CD4-positive, alpha-beta T cell treated with Interleukin-17A for 4 hours (primary cell): ENCODE measurements at places on chromosomes 12 and 14.

DNA sequence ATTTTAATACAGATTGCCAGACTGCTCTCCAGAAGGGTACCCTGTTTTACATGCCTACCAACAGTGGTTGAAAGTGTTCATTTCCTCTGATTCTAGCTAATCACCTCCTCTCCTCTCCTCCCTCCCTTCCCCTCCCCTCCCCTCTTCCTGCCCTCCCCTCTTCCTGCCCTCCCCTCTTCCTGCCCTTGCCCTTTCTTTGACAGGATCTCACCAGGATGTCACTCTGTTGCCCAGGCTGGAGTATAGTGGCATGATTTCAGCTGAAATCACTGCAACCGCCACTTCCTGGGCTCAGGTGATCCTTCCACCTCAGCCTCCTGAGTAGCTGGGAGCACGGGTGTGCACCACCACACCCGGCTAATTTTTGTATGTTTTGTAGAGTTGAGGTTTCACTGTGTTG is 24.7 kb downstream of the APAF1 start:
- no peak for DNase-seq

DNA sequence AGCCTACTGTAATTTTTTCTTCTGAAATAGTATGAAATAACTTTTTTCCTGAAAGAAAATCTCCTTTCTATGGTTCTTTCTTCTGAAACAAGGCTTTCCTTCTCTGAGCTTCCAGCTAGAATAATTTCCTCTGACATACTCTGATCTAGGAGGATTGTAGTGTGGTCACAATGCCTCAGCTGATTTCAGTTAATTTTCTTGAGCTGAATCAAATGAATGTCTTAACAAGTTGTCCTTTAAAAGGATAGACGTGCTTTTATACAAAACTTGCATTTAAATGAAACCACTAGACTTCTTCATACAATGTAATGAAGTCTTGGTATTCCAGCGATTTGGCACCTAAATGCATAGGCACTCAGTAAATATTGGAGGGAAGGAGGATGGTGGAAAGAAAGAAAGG is 94.4 kb downstream of the BICD1 start:
- no peak for DNase-seq

GRCh38 chr12:93853698-93854478 is 176.7 kb downstream of the CRADD start:
- DNase-seq, result no peak

- no peak for DNase-seq
Measured at GRCh38 chr12:14834509-14834908, 8.8 kb downstream of the ART4 start.

DNA sequence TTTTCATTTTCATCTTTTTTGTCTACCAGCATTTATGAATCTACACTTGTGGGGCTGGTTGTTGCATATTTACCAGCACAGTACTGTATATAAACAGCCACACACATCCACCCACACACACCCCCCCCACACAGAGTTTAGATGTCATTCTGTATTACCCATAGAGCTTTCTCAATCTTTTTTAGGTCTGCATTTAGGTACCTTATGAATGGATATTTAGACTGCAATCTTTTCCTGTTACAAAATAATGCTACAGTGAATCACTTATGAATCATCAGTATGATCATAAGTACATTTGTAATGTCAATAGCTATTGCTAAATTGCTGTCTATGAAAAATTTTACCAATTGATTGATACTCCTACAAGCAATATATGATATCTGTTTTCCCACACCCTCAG is 67.3 kb upstream of the STK38L start:
- DNase-seq, result no peak

GRCh38 chr14:58309086-58309485 is 10.7 kb downstream of the ARID4A start:
- no peak for DNase-seq

DNA sequence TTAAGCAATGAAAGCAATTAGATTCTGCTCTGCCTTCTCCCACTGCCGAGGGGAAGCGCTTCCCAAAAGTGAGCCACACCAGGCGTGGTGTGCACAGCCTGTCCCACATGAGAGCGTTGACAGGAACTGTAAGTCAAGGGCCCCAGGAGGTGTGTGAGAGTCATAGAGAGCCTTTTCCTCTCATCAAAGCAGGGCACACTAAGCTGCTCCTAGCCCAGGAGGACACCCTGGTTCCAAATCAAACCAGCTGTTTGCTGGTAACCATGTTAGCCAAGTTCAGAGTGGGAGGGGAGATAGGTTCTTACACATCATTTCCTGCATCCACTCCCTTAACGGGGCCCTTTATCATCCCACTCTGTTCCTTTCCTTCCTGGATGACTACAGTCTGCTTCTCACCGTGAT is 98.3 kb downstream of the SPTSSA start:
- no peak for DNase-seq
